Stimulated activated CD4-positive, alpha-beta T cell treated with anti-CD3 and anti-CD28 coated beads, Interleukin-4, amount 100 ng/mL, for 4 hours (primary cell): ENCODE measurements at places on chromosomes 16 and 17.

DNA sequence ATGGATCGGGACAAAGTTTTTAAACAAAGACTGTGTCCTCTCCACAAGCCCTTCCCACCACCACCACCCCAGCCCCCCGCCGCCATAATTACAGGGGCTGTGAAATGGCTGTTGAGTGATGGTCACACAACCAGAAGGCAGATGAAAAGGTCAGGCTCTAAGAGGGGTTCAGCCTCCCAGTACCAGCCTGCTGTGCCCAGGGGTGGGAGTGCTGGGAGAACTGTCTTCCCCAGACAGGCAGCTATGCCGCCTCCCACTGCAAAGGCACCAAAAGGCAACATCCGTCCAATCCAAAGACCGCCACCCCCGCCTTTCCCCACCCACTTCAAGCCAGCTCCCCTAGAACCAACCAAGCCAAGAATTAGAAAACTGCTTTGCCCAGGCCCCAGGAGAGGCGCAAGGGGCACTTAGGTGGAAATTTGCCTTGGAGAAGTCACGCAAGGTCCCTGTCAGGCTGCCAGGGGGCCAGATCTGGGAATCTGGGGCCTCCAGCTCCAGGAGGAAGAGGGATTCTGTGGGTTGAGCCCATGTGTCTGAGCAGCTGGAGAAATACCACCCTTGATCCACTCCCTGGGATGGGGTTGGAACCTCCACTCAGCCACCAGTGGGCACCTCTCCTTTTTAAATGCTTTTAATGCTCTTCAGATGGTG, 14.4 kb downstream of the CARHSP1 start:
- DNase-seq: no peak

DNA sequence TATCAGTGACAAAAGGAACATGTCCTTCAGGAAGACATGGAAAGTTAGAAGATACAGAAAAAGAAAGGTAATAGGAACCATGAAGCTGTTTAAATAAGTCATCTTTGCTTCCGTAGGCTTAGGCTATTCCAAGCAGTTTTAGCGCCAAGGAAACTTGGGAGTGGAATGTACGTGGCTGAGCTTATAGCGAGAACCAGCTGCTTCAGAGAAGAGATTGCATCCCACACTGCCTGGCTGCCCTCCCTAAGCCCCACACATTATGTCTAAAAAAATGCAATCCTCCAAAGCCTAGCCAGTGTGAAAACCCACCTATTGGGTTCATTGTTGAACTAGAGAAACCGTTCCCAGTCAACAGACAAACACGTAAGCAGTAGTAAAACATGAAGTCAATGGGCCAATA, 149.9 kb downstream of the SLC39A11 start:
- DNase-seq: no peak

DNA sequence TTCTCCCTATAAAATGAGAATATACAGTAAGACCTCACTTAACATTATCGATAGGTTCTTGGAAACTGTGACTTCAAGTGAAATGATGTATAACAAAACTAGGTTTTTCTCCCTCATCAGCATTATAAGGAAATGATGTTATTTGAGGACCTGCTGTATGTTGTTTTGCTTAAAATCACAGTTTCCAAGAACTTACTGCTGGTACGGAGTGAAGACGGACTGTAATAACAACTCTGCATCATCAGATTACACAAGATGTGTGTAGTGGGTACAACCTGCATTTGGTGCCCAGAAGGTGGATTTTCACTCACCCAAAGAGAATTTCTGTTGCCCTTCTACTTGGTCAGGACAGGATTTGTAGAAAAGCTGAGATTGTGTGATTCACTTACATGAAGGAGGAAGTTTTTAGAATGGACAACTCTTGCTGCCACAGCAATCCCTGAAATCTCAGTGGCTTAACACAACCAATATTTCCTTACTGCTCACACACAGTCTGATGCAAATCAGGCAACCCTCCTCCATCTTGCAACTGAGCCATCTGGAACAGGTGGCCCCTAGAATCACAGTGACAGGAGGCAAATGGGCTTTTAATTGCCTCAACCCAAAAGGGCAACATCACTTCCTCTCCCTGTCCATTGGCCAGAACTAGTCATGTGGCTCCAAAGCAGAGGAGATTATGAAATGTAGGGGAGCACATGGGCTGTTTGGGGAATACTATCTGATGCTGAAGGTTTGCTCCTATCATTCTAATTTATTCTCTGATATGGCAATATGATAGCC, 67.6 kb upstream of the CACNG5 start:
- no peak for DNase-seq

GRCh38 chr17:2053380-2054261, 1.3 kb upstream of the HIC1 start:
- DNase-seq: peak; percentile 77

- DNase-seq: no peak
These were observed 57.5 kb downstream of the MARCHF10 start for GRCh38 chr17:62750631-62751051.

GRCh38 chr17:75980188-75981018, 1.4 kb downstream of the TEN1 start:
- no peak for DNase-seq

GRCh38 chr16:54359081-54359480, 72.5 kb upstream of the IRX3 start:
- no peak for DNase-seq
